T-helper 2 cell (primary cell): ENCODE measurements at places on chromosomes 7 and 10.

DNA sequence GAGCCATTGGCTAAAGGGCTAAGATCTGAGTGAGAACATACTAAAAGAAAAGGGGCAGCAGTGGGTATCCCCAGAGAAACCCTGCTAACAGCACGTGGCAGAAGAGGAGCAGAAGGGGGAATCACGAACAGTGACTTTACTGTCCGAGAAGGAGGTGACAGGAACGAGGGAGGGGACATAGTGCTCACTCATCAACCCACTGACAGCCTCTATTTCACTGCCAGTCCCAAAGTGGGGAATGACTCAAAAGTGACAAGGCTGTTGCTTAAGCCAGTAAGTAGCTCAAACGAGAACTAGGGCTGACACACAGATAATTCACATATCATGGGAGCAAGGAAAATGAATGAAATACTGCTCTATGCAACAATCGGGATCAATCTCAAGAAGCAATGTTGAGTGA lies 92.7 kb downstream of the RSU1 start:
- no peak for DNase-seq

DNA sequence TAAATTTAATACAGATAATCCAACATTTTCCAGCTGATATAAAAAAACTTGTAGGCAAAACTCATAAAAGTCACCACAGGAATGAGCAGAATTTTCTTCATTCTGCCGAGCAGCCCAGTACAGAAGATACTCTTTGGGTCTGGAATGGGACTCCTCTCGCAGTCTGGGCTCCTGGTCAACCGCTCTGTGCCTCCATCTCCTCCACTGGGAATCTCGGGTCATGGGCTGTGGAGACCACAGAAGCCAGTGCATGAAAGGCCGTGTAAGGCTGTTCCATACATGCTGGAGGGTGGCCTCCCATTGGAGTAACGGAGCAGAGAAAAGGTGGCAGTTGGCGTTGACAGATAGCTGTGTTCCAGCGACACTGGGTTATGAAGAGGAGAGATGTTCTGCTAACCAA lies 616.4 kb upstream of the MGMT start:
- no peak for DNase-seq

GRCh38 chr10:102534333-102534732 lies 30.6 kb downstream of the SUFU start:
- no peak for DNase-seq

DNA sequence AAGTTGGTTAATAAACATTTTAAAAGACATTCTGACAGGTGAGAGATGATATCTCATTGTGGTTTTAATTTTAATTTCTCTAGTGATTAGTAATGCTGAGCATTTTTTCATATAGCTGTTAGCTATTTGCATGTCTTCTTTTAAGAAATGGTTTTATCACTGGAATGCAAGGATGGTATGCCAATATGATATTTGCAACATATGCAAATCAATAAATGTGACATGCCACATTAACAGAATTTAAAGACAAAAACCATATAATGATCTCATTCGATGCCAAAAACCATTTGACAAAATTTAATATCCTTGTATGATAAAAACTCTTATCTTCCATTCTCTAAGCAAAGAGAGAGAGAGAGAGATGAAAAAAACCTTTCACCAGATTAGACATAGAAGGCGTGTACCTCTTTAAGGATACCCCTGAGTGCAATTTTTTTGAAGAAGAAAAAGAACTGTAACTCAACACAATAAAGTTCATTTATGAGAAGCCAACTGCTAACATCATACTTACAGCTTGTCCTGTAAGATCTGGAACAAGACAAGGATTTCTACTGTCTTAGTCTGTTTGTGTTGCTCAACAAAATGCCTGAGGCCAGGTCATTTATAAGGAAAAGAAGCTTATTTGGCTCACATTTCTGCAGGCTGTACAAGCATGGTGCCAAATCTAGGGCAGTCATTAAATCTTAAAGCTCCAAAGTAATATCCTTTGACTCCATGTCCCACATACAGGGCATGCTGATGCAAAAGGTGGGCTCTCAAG lies 39.7 kb upstream of the ZMYND11 start:
- no peak for DNase-seq

GRCh38 chr7:2037301-2037807 lies 195.4 kb downstream of the MAD1L1 start:
- peak; percentile 70 for DNase-seq

DNA sequence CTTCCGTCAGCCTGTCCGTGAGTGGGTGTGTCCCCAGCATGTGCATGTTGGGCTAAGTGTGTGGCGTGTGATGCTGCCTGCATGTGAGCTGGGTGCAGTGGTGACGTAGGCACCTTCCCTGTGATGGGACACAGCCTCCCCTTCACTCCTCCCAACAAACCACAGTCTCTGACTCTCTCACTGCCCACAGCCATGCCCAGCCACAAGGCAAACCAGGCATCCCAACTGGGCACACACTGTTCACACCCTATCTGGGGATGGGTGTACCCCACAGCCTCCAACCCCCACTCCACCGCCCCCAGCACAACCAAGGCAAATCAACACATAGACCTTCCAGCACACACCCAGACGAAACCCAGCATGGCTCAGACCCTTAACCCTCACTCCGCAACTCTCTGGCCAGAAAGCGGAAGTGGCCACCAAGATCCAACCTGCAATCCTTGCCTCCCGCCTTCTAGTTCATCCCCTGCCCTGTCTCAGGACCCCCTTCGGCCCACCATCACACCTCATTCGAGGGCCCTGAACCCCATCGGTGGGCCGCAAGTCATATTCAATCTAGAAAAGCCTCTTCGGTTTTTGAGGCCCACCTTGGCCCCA lies 10.4 kb downstream of the PSD start:
- DNase-seq, result no peak

DNA sequence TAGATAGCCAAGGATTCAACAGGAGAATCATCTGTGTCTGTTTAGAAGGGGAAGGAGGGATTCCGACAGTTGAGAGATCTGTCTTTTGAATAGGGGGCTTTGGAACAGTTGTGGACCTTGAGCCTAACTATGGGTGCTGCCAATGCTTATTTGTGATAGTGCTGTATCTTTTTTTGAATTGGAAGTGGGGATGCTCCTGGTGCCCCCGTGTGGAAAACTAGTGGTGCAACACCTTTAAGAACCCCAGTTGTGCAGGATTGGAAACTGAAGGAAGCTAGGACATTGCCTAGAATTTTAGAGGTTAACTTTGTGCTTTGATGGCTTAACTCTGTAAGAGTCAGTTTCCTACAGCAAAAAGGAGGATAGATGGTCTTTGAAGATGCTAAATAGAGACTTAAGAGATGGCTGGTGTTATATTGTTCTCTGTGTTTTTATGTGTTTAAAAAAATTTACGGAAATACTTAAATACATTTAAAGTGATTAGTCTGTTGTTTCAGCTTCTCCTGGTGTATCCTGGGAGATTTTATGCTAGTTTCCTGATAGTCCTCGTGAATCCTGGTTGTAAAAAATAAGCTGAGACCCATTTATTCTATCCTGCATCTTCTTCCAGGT lies 69.3 kb downstream of the AP3M1 start:
- no peak for DNase-seq

DNA sequence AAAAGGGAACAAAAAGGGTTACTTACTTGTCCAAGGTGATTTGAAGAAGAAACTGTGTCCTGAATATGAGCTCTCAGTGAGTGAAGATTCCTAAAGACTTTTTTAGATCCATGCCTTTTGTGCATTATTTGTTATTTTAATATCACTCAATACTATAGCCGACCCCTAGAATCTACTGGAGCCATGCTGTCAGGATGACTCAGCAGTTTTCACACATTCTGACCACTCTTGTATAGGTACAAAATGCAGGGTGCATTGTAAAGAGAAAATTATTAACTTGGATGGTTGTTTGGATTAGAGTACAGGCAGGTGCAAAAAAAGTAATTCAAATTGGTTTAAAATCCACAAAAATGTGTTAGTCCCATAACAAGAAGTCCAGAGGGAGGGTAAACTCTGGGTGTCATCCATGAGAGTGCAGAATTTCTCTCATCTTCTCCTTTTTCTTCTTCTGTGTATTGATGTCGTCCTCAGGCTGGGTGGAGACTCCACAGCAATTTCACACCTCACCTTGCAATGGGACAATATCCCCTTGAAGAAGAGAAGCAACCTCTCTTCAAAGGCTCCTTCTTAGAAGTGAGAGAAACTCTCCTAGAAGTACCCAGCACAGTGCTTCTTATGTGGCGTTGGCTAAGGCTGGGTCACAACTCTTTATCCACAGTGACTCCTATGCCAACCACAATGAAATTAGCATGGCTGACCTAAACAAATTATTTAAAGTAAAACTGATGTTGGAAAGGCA lies 75.6 kb downstream of the AKR1C4 start:
- no peak for DNase-seq

DNA sequence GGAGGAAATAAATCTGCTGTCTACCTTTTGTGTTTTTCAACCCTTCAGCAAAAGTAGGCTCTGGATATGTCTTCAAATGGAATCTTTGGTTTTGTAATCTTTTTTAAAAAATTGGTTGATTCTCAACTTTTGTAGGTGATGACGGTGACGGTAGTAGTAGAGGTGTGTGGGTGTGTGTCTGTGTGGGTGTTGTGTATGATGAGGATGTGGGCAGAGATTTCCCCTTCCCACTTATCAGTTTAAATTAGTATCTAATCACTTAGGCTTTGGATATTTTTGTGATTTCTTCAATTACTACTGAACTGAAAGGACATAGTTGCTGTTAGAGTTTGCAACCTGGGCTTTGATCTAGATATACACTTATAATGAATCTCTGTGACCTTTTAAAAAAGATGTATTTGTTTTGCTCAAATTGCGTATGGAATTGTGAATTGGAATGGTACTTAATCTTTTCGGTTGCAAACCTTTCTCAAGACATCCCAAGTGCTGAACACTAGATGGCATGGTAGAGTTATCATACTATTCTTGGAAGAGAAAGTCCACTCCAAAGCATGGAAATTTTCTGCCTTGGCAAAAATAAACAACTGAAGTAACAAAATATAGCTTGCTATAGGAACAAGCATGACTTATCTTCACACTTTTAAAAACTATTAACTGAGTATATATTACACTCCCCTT lies 51.9 kb upstream of the A1CF start:
- no peak for DNase-seq

GRCh38 chr10:114534571-114534981 lies 123.5 kb downstream of the ABLIM1 start:
- no peak for DNase-seq

GRCh38 chr10:78529262-78529661 lies 495.6 kb downstream of the RPS24 start:
- no peak for DNase-seq

GRCh38 chr10:97888641-97889262 lies 39.1 kb downstream of the GOLGA7B start:
- DNase-seq, result no peak
